ENCODE measurements at places on chromosomes 12 and 14.

DNA sequence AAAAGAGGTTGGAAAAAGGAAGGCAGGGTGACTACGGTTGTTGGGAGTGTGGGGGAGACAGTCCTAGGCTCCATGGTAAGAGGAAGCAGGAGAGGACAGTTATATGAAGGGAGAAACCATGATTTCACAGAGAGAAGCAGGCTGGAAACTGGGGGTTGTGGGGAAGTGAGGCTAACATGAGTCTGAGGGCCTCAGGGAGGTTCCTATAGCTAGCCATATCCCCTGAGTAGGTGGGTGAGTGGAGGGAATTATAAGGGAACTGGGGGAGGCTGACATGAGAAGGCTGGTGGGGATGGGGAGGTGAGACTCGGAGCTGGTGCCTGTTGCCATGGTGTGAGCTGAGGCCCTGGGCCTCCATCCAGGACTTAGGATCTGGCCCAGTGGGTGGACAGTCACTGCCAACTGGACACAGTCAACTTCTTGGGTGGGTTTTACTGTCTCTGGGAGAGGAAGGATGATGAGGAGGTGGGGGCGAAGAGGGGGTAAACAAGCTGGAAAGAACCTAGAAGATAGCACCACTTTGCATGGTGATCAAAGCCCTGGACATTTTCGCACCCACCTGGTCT, 1.4 kb downstream of the RNASE13 start:
- DNase-seq, result no peak

GRCh38 chr12:115945491-115945885, 332.0 kb downstream of the MED13L start:
- no peak for DNase-seq

GRCh38 chr12:57452937-57453509, 2.1 kb upstream of the INHBE start:
- DNase-seq, result peak; percentile 38

GRCh38 chr12:108304633-108305032, 34.5 kb downstream of the CMKLR1 start:
- DNase-seq, result no peak

- no peak for DNase-seq
Observed at GRCh38 chr12:121427556-121428050, 27.7 kb downstream of the RNF34 start.

GRCh38 chr12:107390414-107390813, 295.2 kb upstream of the PWP1 start:
- DNase-seq, result no peak

DNA sequence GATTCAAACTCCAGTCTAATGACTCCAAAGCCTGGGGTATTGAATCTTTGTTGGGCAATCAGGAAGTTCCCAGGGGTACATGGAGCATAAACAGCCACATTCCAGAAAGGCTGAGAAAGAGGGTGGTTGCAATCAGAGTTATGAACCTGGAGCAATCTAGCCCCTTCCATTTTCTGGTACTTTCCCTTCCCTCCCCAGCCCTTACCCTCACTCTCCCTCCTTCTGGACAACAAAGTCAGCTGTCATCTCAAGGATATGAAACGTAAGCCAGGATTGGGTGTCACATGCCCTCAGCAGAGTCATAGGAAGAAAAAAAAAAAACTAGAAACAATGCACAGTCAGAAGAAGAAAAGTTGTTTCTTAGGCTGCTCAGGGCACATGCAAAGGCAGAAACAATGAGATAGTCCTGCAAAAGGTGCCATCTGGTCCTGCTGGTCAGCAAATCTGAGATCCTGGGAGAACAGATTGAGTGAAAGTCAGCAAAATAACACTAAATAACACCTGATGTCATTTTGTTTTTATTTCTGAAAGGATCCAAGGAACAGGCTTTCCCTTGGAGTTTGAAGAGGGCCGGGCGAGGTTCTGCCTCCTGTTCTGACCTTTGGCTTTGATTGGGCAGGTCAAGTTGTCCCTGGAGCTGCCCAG, 27.1 kb downstream of the TMEM229B start:
- no peak for DNase-seq

Measured in AG09319 (cell line).